ENCODE measurements at places on chromosomes 7 and 10. TPM values are rescaled to one million over a fixed set of nuclear protein-coding genes. Genes with fewer than 3 reads are reported as not detected.

Gene DKK1
- 3.7 TPM for total RNA-seq

Gene ZNF37A
- total RNA-seq = 6.2 TPM

Gene WBP1L
- 94.4 TPM for total RNA-seq

Gene COPG2
- 19.3 TPM for total RNA-seq

Gene FERD3L
- not detected for total RNA-seq

Gene VCL
- 216 TPM for total RNA-seq

Gene PDCD11
- 11.2 TPM for total RNA-seq

Gene POLR2J2
- total RNA-seq = 0.44 TPM

Gene OR2A42
- total RNA-seq = 0.11 TPM

Gene CPED1
- total RNA-seq = 19.0 TPM

Gene LRMDA
- total RNA-seq = 19.1 TPM
